HS-27A (cell line): ENCODE measurements at places on chromosomes 7 and 10.

DNA sequence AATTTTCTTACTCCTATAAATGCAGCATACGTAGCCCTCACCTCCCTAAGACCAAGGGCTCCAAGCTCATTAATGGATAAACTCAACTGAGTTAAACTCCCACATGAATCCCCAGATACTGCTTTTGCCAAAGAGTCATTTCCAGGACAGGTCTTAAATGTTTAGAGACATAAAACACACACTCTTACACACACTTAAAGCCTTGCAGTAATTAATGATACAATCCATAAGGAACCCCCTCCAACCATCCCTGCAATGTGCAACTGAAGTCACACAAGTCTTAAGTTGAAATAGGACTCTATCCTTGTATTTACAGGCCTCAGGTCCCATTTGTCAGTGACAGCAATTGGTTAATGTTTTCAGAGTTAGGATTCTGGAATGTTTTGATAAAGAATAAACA is 194.1 kb downstream of the FANK1 start:
- DNase-seq, result no peak

- no peak for DNase-seq
Observed at GRCh38 chr7:141356161-141356560, 195.0 kb upstream of the AGK start.

DNA sequence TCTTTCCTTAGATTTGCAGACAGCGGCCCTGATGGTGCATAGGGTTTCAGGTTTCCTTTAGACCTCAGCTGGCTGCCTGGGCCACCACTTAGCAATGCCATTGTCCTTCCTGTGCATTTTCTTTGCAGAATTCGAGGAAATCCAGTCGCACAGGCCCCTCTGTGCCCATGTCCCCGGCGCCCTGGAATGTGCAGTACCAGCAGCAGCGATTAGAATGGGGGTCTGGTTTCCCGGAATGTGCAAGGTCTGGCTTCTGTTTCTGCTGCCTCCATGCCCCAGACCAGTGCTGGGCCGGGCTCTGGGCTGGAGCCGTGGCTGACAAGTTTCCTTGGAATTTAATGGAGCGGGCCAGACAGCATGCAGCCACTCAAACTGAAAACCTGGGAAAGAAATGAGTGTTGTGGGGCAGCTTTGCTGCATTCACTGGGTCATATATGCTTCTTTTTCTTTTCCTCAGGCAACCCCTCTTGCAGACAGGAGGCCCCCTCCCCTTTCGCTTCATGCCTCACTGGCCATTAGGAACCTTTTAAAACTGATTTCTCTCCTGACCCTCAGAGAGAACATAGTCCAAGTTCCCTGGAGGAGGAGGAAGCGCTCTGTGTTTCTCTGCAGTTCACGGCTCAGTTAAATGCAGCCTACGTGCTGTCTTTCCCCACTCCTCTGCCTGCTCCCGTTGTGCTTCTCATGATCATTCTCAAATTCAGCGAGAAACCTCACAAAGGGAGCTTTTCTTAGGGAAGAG is 14.4 kb downstream of the HTRA1 start:
- DNase-seq, result no peak

- no peak for DNase-seq
Observed at GRCh38 chr7:137992550-137993394, 9.1 kb downstream of the CREB3L2 start.

DNA sequence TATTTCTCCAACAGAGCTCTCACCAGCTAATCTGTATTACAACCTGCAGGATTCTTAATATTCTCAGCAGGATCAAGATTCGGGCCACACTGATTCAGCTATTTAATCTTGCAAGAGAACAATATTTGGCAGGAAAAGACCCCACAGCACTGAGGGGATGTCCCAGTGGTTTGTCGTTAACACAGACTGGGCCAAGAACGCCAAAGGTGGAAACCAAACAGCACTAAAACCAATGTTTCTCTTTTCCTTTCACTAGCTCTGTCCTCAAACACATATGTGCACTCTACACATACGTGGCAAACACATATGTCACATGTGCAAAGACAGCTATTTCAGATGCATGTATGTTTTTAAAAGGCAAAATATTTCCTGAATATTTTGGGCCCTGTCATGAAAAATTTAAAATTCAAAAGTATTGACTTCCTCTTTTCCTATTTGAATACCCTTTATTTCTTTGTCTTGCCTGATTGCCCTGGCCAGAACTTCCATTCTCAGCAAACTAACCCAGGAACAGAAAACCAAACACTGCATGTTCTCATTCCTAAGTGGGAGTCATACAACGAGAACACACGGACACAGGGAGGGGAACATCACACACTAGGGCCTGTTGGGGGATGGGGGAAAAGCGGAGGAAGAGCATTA is 51.7 kb upstream of the NEBL start:
- no peak for DNase-seq

DNA sequence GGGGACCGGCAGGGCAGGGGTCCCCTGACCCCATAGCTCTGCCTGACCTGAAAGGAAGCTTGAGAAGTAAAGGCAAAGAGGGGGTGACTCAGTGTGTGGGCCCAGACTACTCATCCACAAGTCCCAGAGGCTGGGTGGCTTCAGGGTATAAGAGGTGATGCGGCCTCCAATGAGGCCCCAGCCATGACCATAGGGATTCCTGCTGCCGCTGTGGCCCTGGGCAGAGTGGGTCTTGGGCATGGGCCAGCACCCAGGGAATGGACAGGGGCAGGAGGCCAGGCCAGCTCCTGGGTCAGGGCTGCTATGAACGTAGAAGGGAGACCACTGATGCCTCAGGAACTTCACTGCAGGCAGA is 64.4 kb upstream of the EBF3 start:
- DNase-seq, result no peak

DNA sequence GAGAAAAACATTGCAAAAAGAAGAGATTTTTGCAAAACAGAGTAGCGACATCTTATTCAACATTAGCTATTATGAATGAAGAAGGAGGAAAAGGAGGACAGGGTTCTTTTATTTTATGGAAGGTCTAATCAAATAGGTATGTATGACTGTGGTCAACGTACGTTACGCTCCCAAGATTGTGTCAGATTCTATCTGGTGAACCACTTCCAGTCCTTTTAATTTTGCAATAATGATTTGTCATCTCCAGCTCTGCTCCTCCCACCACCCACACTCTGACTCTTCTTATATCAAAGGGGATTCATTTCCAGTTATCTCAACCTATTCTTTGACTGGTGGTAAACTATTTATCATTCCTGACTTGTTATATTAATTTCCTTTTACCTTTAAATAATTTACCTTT is 259.9 kb downstream of the CACNA2D1 start:
- no peak for DNase-seq

- no peak for DNase-seq
Observed at GRCh38 chr10:101075775-101076174, 14.0 kb downstream of the KAZALD1 start.

DNA sequence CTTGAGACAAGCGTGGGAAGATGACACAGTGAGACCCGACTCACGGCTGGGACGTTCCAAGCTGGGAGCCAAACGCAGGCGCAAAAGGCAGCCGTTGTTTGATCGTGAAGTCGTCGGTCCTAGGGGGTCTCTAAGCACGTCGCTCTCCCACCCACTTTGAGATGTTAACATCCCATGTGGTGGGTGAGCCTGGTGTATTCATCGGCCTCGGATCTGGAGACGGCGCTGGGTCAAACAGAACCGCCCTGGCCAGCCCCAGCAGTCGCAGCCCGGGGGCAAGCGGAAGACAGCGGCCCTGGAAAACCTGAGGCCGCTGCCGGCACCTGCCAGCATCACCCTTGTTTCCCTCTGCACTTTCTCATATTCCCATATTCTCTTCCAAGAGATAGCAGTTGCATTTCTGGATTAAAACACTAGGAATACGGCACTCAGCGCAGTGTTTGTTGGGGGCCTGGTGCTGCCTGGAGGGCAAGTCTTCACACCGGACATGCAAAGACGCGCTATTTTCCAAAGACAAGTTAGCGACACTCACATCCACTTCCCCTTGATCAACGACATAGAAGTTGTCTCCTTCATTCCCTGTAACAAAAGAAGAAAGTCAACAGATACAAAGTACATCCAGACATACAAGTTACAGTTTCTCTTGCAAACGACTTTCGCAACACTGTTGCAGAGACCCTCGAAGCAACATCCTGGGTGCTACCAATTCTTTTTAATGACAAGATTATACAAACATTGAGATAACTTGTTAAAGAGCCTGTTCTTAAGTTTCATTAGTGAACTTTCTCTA is 86.2 kb upstream of the PDGFA start:
- DNase-seq, result no peak

DNA sequence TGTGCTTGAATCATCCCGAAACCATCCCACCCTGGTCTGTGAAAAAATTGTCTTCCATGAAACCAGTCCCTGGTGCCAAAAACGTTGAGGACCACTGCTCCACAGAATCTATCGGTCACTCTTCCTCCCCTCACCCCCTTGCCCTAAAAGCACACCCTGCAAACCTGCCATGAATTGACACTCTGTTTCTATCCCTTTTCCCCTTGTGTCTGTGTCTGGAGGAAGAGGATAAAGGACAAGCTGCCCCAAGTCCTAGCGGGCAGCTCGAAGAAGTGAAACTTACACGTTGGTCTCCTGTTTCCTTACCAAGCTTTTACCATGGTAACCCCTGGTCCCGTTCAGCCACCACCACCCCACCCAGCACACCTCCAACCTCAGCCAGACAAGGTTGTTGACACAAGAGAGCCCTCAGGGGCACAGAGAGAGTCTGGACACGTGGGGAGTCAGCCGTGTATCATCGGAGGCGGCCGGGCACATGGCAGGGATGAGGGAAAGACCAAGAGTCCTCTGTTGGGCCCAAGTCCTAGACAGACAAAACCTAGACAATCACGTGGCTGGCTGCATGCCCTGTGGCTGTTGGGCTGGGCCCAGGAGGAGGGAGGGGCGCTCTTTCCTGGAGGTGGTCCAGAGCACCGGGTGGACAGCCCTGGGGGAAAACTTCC is 784 bp upstream of the SERPINE1 start:
- DNase-seq, result no peak

GRCh38 chr10:59611048-59611447 is 98.6 kb downstream of the SLC16A9 start:
- no peak for DNase-seq

- no peak for DNase-seq
Observed at GRCh38 chr7:154231732-154232131, 179.5 kb downstream of the DPP6 start.

- no peak for DNase-seq
Observed at GRCh38 chr10:116899626-116900025, 50.3 kb downstream of the ENO4 start.

DNA sequence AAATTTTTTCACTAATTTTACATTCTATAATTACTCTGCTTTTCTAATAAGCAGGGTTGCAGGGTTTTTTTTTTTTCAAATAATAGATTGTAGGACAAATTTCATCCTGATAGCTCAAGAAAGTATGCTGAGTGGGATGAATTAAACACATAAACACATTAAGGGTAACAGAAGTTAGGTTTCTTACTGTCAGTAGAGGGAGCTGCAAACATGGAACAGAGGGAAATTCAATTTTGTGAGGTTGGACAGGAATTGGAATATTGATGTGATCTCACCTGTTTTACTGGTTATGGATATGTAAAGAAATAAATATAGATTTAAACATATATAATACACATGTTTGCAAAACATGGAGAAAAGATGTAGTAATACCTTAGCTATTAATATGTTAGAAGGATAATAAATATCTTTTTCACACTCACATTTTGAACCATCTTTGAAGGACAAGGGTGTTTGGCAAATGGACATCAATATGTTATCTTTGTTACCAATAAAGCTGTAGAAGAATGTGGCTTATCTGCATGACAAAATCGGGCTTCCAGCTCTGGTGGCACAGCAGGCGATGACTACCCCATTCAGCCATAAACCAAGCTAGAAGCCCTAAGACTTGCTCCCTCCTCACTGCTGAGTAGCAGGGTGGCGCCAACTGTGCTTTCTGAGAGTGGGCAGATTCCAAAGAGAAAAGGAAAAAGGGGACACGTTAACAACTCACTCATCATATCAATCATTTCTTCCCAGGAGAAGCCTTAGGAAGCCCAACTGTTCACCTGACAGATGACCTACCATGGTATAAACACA is 1257.4 kb downstream of the GATA3 start:
- DNase-seq, result no peak

- DNase-seq, result no peak
Observed at GRCh38 chr7:27899601-27900000, 159.6 kb downstream of the TAX1BP1 start.
